Left ventricle myocardium superior (tissue), 1 donor: ENCODE measurements at places on chromosomes 4 and X.

GRCh38 chrX:84153538-84153937, 34.5 kb downstream of the RPS6KA6 start:
- no peak for DNase-seq

DNA sequence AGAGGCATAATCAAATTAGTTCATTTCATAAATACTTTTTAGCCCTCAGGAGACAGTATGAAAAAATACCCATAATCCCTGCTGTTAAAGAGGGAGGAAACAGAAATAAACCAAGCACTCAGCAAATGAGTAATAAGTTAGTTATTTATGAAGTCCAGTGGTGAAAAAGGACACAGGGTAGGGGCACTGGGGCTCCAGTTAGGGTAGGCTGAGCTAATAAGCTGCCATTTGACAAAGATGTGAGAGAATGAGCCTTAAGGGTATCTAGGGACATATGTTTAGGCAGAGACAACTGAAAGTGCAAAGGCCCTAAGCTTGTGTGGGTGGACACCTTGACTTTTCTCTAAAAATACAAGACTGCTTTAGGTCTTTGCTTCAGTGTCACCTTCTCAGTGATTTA, 94.4 kb downstream of the IL15 start:
- DNase-seq = no peak

- no peak for DNase-seq
Observed at GRCh38 chr4:87029356-87029755, 94.5 kb downstream of the AFF1 start.

DNA sequence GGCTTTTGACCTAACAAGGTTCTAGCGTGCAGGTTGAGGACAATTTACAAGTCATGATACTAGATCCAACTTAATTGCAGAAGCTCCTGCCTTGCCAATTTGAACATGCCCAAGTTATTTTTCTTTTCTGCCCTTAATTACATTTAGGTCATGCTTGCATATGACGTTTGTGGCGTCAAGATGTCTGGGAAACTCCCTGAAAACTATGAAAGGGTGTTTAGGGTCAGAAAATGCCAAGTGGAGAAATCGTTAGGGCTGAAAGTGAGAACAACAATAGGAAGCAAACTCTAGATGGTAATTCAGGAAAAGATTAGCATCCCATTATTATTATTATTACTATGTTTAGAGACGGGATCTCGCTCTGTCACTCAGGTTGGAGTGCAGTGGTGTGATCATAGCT, 38.2 kb upstream of the PLAC8 start:
- DNase-seq = no peak

DNA sequence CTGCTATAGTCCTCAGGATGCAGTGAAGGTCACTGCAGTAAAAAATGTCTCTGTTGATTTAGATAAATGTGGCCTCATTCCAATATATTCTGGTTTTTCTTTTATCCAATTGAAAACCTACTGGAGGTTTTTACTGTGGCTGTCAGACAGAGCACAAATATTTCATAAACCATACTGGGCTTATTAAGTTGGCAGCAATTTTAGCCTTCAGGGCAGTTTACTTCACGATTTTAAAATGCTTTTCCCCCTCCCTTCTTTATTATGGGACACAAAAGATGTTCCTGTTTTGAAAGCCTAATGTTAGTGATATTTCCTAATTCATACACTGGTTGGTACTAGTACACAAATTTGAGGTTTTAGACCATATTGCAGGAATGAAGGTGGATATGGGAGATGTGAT, 939.4 kb downstream of the C4orf33 start:
- DNase-seq = no peak

DNA sequence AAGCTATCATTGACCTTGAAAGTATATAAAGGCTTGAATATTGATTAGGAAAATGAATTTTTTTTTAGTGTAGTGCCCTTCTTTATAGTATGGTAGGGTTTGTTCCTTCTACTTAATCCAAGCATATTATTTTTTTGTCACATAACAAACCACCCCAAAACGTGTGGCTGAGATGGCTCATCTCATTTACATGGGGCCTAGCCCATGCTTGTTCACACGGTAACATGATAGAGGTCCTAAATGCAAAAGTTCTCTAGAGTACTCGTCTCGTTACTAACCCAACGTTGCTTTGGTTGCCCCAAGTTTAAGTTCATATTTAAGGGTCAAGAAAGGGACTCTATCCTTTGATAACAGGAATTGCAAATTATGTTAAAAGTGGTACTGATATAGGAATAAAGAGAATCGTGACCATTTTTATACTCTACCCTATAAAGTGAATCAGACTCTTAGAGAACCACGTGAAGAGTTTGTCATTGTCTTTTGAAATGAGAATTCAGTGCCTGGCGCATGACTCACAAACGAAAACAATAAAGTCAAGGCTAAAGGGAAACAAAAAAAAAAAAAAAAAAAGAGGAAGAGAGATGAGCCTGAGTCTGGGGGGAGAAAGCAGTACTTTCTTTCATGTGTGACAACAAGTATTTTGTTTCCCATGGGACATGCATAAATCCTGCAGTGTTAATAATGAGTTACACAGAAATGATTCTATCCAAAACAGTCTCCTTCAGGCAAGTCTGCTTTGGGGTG, 402.8 kb upstream of the NWD2 start:
- DNase-seq = no peak

- no peak for DNase-seq
Observed at GRCh38 chr4:89994176-89994873, 99.7 kb downstream of the MMRN1 start.
